ENCODE measurements at places on chromosomes 5 and 9.

DNA sequence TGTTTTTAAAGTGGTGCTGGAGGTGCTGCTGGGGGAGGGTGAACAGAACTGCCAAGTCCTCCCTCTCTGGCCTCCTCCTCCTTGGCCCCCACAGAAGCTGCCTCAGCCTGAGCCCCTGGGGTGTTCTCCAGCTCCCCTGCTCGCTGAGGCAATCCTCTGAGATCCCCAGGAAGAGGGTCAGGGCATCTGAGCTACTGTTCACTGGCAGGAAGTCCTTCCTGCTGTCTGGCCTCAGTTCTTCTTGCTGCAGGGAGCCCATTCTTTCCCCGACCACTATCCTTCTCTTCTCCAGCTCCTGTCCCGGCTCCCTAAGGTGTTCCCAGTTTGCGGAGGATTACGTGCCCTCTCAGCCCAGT is 9.7 kb downstream of the CNTFR start:
- DNase-seq, result no peak

GRCh38 chr9:97987487-97987886 is 4.3 kb downstream of the ANP32B start:
- no peak for DNase-seq

- no peak for DNase-seq
Measured at GRCh38 chr9:111900858-111901612, 4.4 kb downstream of the UGCG start.

GRCh38 chr9:110115341-110115820 is 92.6 kb downstream of the C9orf152 start:
- no peak for DNase-seq

DNA sequence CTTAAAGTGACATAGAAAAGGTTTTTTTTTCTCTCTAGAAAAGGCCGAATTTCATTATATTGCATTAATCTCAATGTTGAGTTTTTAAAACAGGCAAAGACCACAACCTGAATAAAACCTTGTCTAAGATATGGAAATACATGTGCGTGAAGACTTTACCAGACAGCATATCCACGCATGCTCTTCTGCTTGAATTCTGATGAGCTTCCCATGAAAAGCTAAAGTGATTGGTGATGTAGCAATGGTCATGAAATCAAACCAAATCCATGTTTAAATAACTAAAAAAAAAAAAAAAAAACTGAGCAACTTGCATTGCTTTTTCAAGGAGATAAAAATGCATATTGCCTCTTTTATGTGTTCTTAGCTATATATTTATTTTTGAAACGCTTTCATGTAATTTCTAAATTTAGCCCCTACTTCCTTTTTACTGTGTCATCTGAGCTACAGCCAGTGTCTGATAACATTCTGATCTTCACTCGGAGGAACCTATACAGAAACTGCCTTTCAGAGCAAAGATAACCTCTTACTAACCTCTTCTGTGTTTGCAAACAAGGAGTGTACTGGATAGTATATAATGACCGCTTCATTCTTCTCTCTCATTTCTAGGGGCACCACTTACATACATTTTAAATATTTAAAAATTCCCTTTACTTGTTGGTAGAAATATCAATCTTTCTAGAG is 179.1 kb upstream of the GNA14 start:
- no peak for DNase-seq

DNA sequence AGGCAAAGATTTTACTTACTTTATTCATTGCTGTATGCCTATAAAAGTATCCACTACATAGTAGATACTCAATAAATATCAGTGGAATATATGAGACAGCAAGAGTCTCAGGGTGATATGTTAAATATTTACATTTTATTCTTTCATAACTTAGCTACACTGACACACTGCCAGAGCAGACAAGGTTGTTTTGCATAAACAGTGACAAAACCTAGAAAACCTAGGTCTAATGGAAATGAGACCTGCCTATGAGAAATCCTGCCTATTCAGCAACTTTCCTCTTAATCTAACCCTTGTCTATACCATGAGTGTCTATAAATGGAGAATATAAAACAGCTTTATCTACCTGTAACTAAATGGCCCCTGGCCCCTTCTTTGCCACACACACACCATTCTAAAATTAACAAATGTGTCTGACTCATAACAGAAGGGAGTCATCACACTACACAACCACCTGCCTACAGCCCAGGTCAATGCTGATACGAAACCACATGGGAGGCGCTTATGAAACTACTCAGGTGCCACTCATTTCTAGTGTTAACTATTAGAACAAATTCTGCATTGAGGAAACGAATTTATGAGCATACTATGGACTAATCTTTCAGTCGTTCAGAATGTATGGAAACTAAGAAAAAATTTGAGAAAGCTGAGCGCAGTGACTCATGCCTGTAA is 60.3 kb downstream of the UBAP2 start:
- DNase-seq, result no peak

DNA sequence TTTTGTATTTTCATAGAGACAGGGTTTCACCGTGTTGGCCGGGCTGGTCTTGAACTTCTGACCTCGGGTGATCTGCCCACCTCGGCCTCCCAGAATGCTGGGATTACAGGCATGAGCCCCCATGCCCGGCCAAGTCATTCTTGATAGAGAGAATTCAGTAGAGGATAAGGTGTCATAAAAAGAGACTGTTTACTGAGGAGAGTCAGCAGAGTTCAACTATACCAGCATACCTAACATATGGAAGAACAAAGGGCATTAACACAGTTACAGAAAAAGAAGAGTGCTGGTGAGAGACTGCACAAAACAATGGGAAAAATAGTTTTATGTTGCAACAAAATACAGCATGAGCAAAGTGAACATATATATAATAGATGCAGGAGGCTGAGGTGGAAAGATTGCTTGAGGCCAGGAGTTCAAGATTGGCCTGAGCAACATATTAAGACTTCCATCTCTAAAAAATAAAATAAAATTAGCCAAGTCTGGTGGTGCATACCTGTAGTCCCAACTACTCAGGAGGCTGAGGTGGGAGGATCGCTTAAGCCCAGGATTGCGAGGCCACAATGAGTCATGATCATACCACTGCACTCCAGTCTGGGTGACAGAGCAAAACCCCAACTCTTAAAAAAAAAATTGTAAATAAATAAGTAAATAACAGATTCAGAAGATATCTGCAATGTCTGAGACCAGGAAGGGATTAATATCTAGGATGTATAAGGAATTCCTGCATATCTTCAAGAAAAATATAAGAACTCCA is 19.5 kb downstream of the B4GALT1 start:
- no peak for DNase-seq

DNA sequence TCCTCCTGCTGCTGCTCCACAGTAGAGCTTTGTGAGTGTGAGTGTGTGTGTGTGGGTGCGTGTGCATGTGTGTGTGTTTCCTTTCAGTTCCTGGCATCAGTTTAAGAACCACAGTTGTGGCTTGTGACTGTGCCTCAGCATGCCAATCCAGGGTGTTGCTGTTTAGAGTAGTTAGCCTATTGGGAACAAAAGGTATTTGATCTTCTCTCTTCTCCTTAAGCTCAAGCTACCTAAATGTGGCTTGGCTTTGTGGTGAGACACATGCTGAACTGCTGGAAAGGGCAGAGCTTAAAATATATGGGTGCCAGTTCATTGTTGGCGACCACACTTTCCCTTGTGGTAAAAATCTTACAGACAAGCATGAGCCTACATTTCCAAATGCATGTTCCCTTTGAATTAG is 116.6 kb upstream of the BNC2 start:
- DNase-seq, result no peak

- DNase-seq, result no peak
Measured at GRCh38 chr5:3911111-3911510, 315.5 kb downstream of the IRX1 start.

- no peak for DNase-seq
Measured at GRCh38 chr5:73370095-73370494, 78.5 kb downstream of the FOXD1 start.

Measured in effector CD4-positive, alpha-beta T cell (primary cell).